ENCODE measurements at places on chromosomes 1 and 21.

DNA sequence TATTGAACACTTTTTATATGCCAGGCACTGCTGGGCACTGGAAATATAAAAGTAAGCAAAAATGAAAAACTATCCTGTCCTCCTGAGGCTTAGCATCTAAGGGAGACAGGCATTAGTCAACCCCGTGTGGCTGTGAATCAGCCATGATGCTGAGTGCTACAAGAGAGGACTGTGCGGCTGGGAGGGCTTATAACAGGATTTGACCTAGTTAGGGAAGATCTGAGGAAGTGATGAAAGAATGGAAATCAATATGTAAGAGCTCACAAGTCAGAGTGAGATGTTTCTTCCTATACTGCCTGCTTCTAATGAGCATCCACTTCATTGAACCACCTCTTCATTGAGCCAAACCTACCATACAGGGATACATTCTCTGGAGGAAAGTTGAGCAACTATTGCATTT lies 15.1 kb downstream of the TRIM45 start:
- DNase-seq = no peak

GRCh38 chr1:245582026-245582425 lies 427.2 kb downstream of the KIF26B start:
- DNase-seq = no peak

DNA sequence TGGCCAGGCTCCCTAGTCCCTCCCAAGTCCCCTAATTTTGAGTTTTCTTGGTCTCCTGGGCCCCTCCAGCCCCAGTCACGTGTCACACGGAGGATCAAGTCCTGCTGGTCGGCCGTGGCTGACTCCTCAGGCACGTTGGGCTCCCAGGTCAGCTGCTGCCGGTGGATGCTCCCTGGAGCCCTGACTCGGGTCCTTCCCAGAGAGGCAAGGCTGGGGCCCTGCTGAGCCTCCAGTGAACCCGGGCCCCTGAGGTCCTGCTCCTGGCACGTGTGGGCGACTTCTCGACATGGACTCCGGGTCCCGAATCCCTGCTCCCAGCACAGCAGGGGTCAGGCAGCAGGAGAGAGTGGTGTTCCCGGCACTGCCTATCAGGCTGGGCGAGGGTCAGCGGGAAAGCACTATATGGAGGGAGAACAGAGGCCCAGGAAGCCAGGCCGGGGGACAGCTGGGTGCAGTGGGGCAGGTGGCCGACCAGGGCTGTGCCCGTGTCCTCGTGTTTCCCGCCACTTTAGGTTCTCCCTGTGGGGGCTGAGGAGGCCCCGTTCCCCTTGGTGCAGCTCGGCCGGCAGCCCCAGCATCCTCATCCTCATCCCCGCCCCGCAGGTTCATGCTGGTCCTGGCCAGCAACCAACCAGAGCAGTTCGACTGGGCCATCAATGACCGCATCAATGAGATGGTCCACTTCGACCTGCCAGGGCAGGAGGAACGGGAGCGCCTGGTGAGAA lies 13.2 kb downstream of the TMEM240 start:
- DNase-seq = no peak

DNA sequence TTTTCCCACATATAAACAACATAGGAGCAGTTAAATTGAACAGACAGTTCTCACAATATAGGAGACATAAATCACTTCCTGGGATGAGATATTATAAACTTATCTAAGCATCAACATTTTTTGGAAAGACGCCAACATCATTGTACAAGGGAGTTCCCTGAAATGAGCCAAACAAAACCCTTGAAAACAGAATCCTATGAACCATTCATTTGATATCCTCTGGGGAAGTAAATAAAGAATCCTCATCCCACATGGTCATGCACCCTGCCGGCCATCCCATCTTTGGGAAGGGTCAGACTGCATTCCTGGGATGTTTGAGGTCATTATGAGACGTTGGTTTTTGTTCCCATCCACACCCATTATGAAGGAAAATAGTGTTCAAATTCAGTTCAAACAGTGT lies 111.8 kb upstream of the USP25 start:
- no peak for DNase-seq

- no peak for DNase-seq
These were observed 3.7 kb upstream of the FABP3 start for GRCh38 chr1:31376375-31377134.

- no peak for DNase-seq
These were observed 1.9 kb upstream of the EDARADD start for GRCh38 chr1:236392182-236392581.

DNA sequence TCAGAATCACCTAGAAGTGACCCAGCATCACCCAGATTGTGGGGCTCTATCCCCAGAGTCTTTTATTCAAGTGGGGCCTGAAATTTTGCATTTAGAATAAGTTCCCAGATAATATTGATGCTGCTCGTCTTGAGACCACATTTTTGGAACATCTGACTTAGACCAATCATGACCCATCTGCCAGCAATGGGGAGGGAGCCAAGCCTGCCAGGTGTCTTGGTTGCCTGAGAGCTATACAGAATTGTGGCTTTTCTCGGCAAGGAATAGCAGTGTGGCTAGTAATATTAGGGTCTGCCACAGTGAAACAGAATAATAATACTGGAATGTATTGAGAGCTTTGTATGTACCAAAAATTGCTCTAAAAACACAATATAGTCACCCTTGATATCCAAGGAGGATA lies 31.1 kb upstream of the RGS8 start:
- no peak for DNase-seq

GRCh38 chr21:17673261-17674020 lies 60.7 kb upstream of the BTG3 start:
- DNase-seq = no peak

- no peak for DNase-seq
These were observed 37.3 kb downstream of the CHAF1B start for GRCh38 chr21:36422279-36423098.

DNA sequence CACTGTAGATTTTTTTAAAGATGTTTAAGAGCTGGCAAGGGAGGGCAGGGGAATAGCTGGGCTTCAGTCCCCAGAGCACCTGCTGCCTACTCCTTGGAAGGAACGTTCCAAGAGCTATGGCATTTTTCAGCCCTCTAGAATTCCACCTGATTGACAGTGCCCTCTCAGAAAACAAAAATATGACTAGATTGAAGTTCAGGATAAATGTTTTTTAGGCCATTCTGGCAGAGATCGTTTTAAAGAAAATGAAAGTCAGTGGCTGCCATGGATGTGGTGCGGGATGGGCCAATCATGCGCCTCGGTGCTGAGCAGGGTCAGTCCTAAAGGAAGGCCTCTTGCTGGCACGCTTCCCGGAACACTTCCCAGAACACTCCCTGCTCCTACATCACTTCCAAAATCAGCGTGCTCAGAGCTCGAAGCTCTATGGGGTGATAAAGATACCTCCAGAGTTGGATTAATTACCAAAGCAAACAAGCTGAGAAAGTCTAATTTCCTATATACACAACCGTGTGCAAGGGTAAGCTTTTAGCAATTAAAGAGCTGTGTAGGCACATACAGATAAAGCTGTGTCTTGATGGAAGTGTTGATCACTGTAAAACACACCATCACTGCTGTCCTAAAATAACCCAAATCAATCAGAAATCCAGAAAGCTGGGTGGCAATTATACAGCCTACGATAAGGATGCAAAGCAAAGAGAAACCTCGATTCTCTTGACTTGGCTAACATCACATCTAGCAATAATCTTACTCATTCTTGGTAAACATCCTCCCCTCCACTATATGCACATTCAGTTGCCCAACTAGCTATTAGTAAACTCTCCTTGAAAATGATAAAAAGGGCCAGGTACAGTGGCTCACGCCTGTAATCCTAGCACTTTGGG lies 34.6 kb downstream of the TGFBR3 start:
- no peak for DNase-seq

DNA sequence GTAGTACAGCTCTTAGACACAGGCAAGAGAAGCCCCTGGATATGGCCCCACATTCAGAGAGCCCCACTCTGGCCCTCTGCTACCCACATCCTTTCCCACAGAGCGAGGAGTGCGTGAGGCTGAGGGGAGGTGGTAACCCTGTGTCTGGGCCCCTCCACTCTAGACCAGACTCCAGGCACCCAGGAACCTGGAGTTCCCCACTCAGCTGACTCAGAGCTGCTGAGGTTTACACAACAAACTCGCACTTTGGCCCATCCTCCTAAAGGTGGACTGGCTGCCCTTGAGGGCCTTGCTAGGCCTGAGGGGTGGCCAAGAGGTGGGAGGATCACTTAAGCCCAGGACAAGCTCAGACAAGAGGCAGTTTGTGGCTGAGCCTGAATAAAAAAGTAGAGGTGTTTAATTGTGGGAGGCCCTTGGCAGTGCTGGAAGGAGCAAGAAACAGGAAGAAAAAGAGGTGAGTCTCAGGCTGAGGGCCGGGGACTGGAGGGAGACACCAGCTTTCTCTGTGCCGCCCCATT lies 10.7 kb downstream of the MR1 start:
- peak; percentile 33 for DNase-seq

- no peak for DNase-seq
These were observed 103.7 kb downstream of the HS2ST1 start for GRCh38 chr1:87017998-87018672.

DNA sequence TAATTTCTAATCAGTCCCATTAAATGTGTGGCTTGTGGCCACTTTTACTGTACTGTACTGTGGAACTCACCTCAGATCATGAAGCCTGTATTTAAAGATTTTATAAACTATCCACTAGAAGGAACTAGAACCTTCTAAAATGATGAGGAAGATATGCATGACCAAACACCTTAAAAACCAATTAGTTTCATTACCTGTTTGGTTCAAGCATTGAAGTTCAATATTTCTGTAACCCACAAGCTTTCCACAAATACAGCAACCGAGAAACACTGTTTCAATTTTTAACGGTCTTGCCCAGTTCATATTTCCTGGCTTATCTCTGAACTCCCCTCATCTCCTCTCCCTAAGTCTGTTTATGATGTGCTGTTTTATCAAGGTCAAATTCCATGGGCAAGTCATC lies 264.3 kb upstream of the PLD5 start:
- DNase-seq = no peak

DNA sequence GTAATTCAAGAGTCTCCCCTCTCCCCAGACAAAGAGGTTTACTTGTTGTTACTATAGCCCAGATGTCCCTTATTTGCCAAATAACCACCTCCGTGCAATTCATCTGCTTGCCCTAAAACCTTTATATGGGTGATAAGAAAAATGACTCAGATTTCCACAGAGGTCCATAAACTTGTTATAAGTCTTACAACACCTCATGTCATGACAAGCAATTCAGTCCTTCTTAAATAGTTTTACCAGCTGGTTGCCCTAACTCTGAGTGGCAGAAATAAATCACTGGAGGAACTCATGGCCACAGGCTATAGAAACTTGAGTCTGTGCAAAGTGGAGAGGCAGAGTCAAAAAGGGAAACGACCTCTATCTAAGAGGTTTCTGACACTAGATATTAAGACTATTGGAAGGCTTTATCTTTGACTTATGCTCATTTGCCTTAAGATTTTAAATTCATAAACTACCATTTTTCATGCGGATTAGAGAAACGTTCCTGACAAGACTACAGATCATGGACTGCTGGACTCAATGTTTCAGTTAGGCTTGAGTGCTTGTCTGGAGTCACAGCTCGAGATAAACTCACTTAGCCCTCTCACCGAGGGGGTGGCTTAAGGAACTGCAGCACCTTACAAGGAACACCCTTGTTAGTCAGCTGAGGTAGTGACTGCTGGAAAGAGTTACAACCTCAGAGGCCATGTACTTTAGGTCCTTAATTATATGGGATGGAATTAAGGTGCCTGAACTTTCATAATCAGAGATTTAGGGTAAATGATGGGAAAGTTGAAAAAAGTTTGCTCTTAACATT lies 662.5 kb upstream of the USP24 start:
- DNase-seq = no peak
